ENCODE measurements at places on chromosomes 5 and 9.
A peak's percentile ranks its signal among the peaks of the same experiment; 100 is the strongest.

GRCh38 chr5:96680759-96681470, 18.7 kb downstream of the CAST start:
- DNase-seq = no peak

DNA sequence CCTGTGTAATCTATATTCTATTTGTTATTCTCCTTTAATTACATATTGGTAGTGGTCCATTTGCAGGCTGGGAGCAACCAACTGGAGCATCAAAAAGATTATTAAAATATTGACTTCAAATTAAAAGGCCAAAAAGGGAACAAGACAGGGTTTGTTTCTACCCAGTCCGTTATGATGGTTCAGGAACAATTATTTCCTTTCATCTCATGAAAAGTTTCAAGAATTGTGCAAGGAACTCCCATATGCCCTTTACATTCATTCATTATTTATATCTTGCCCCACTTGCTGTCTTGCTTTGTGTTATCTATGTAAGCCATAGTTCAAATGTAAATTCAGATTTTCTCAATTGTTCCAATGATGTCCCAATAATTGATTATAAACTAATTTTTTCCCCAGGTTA, 58.7 kb upstream of the TLE1 start:
- DNase-seq = no peak

GRCh38 chr5:39415201-39415600, 9.6 kb downstream of the DAB2 start:
- DNase-seq = no peak

- DNase-seq = peak; percentile 83
Measured at GRCh38 chr5:75668977-75669689, 48.1 kb downstream of the POC5 start.

DNA sequence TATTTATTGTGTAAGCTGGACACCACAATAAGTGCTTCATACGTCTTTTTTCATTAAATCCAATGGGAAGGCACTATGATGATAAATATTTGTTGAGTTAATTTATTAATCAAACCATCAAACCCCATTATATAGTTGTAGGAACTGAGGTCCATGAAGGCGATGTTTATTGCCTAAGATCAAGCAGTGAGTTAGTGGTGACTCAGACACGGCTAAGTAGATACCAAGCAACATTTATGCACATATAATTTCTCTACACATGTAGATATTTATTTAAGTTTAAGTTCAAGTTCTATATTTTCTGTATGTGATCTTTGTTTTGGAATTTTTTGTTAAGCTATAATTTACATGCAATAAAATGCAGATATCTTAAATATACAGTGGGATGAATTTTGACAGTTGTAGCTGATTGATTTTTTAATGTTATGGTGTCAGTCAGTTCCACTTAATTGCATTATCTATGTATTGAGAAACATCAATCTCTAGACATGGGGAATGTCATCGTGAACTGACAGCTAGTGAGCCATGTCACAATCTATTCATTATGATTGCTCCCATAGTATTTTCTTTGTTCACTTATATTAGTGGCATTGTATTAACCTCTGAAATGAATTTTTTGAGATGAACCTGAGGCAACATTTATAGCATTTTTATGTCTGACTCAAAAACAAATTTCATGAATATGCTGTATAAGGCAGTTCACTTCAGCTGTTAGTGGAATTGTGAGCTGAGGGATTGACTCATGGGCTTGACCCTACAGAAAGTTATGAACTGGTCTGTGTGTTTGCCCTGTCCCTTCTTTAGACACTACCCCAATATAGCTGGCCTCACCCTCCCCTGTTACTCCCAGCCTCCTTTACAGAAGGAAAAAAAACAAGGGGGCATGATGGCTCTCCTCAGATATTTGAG, 11.9 kb upstream of the GARNL3 start:
- DNase-seq = no peak

DNA sequence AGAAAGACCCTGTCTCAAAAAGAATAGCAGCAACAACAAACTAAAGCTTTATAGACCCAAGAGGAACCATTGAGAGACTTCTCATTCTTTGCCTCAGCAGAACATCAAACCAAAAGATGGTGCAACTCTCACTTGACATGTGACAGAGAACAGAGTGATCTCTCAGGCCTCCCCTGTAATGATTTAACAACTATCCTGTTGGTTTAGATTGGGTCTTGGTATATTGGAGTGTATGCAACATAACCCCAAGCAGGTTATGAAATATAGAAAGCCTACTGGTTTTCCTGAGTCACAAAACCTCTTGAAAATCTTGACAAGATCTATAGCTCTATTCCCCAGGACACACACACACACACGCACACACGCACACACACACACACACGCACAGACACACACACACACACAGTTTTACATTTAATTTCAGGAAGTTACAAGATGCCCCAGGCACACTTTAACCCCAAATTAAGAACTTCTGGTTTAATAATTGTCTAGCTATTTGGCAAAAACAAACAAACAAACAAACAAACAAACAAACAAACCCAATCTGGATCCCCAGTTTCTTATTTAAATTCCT, 6.5 kb upstream of the FGF1 start:
- DNase-seq = no peak

GRCh38 chr9:38621434-38622287, 1.3 kb upstream of the ANKRD18A start:
- peak; percentile 37 for DNase-seq

- no peak for DNase-seq
Measured at GRCh38 chr5:127051591-127051990, 21.2 kb upstream of the MARCHF3 start.

DNA sequence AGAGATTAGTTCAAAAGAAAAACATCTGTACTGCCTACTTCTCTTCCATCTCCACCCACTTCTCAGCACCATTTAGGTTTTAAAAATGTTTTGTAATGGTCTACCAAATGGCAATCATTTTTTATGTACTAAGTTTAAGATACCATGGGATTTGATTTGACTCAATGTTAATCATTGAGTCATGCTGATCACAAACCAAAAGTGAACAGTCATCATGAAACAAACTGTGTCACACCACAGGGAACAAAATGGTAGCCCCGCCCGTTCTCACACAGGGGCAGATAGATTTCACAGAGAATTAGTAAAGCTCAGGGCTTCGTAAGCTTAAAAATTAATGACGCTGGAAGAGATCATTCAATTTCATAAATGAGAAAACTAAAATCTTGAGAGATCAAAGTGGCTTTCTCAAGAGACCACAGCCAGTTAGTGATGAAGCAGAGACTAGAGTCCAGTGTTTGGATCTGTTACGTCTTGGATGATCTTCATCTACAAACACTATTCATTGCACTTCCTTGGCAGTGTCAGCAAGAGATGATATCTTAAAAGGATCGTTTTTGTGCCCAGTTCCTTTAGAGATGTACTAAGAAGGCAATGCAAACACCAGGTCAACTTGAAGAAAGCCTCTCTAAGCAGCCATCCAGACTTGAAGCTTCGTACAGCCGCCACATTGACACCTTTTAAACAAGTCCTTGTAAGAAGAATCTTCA, 33.9 kb upstream of the TRIO start:
- no peak for DNase-seq

- DNase-seq = no peak
Measured at GRCh38 chr5:151056379-151057325, 24.2 kb downstream of the TNIP1 start.

- no peak for DNase-seq
Measured at GRCh38 chr9:137924169-137924568, 46.6 kb downstream of the CACNA1B start.

- DNase-seq = no peak
Measured at GRCh38 chr5:39082995-39083394, 8.8 kb upstream of the RICTOR start.

- peak; percentile 61 for DNase-seq
Measured at GRCh38 chr5:114727358-114727757, 365.5 kb downstream of the KCNN2 start.

DNA sequence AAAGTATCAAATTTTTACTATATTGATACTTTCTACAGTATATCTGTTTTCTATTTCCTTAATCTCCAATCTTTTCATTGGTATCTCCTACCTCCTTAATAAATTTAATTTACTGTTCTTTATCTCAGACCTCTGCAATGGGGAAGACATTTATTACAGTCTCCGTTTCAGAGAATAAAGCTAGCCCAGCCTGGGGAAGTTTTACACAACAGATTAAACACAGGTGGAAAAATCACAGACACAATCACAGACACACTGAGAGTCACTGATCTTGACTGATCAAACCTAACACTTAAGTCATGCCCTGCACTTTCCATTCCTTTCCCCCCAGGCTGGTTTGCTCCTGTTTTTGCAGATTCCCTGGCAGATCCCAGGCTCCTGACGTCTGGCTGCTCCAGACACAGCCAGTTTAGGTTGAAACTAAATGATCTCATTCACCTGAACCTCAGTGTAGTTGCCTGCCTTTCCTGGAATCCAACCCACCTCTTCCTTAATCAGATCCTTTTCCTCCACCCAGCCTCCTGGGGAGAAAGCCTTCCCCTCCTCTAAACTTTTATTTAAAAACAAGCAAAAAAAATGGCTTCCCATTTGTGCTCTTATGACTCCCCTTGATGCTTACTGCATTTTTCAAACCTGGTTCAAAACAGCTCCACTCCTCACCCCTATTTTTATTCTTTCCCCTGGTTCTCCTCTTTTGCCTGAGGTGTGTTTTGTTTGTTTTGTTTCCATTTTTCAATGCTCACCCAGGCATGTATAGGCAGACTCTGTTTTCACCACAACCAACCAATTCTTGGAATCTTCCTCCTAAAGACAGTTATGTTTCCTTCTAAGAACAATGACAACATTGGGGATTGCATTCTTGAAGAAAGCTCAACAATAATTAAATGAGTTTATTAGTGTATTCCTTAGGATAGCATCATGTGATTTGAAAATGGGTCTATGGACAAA, 29.5 kb upstream of the OSMR start:
- DNase-seq = no peak

DNA sequence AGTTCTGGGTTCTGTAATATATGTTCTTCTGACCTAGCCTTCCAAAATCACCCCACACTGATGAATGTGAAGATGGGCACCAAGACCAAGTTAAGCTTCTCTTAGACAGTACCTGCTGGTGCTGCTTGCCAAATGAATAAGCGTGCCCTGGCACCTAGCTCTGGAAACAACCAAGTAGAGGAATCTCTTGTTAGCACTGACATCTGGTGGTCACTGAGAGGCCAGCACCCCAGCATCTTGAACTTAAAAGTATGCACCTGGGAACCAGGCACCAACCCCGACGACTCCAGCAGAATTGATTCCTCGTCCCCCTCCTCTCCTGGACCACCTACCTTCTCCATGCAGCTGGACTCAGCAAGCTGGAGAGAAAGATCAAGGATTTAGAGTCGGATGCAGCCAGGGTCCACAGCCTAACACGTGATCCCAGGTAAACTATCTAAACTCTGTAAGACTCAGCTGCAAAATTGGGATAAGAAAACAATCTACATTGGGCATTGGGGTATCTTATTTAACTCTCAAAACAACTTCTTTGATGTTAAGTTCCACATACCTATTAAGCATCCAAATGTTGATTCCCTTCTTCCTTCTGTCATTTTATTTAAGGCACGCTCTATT, 89.8 kb downstream of the SLC1A3 start:
- DNase-seq = peak; percentile 79

DNA sequence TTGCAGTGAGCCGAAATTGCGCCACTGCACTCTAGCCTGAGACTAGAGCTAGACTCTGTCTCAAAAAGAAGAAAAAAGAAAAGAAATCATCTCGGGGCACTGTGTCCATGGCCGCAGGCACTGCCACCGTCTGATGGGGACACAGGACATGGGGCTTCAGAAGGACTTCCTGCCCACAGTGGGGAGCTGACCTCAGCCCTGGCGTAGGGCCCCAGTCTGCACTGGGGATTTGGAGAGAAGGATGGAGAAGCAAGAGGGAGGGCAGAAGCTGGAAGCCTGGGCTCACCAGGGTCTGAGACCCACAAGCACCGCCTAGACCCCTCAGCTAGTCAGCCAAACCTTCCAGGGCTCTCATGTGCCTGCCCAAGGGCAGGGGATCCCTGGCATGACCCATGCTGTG, 4.1 kb upstream of the SARDH start:
- DNase-seq = no peak

DNA sequence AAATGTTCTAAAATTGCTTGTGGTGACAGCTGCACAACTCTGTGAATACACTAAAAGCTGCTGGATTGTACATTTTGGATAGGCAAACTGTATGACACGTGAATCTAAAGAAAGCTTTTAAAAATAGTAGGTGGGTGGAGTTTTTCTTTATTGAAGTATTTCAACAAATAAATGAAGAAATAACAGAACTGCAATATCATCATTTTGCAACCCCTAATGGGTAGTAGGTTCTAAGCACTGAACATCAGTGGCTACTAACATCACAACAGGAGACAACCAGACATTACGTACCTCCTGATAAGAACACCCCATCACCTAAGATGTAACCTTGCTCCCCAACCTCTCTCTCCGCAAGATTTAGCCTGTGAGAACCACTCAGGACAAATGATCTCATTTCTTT, 38.6 kb downstream of the EPB41L4B start:
- DNase-seq = no peak

GRCh38 chr5:100584069-100584468, 48.9 kb downstream of the FAM174A start:
- no peak for DNase-seq

- DNase-seq = peak; percentile 38
Measured at GRCh38 chr9:129489838-129490582, 130.9 kb downstream of the C9orf50 start.

DNA sequence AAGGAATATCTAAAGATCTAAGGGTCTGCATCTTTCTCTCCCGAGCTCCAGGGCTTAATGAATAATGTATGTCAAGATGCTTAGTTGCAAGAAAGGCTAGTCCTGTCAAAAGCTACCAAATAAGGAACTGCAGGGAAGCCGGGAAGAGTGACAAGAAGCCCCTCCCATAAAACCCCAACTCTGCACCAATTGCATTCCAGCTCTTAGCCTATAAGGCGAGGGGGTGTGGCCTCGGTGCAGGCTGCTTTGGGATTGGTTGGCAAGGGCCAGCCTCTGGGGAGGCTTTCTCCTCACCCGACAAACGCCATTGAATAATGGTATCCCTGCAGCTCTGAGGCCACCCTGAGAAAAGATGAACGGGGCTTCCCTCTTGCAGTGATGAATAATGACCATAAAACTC, 416.9 kb downstream of the RAB3C start:
- no peak for DNase-seq
